ENCODE measurements at places on chromosomes 5 and 9.

DNA sequence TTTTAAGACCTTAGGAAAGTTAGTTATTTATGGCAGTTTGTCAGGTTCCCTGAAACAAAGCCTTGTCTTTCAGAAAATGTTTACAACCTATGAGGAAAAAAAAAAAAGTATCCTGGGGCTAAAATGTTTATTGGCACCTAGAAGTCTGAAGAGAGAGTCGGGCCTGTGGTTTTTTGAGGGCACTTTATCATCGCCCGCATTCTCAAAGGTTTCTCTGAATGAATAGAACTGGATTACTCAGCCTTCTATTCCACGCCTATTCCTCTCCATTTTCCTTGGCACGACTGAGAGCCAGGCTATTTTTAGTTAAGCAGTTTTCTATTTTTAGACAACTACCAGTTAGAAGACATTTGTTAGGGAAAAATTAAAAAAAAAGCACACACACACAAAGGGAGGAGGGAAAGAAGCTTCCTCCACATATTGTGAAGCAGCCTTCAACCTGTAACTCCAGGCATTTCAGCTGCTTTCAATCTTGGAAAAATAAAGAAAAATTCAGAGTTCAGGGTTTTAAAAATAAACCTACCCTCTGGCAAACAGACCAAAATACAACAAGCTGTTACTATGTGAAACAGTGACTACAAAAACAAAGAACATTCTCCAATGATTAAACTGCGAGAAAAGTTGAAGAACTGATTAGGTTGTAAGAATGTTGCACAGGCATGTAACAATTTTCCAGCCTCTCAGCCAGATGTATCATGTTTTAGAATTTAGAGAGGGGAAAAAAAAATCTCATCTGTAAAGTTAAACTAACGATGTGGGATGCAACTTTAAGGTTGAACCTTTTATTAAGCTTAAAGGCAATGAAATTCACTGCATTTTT, 97.0 kb downstream of the MEF2C start:
- peak; percentile 91 for DNase-seq

- DNase-seq: peak; percentile 53
Measured at GRCh38 chr9:100505564-100506159, 32.7 kb downstream of the TMEFF1 start.

DNA sequence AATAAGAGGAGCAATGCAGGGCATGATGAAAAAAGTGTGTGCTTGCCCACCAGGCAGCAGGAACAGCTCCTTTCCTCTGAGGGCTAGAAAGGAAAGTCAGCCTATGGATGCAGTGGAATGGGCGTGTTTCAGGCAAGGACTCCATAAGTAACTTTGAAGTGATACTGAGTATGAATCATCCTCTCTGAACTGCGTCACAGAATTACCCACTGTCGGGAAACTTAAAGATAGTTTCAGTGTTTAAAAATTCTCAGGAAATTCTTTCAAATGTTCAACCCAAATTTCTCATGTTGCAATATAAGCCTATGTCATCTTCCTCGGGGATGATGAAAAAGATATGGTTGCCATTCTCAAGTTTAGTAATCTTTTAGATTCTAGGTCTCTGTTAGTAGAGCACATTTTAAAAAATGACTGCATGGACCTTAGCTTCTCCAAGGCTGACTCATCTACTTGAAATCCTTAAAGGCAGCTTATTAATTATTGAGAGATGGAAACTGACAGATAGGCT, 27.7 kb downstream of the PTCD2 start:
- peak; percentile 95 for DNase-seq

DNA sequence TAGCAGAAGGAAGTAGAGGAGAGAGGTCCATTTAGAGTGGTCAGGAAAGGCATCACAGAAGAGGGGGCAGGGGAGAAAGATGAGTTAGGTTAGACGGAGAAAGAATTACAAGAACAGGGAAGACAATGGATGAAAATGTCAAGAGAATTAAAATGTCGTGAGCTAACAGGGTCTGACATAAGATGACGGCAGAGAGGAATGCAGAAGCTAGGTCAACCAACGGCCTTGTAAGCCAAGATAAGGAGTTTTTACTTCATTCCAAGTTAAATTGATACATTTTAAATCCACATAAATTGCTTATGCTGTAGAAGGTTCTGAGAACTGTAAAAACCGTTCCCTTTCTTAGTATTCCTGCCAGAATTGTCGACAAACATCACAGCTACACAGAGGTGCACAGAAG, 896.9 kb upstream of the DMAC1 start:
- no peak for DNase-seq

- DNase-seq: peak; percentile 60
Measured at GRCh38 chr9:109401169-109401989, 80.5 kb upstream of the EPB41L4B start.

- no peak for DNase-seq
Measured at GRCh38 chr5:4758550-4758949, 381.6 kb upstream of the ADAMTS16 start.

DNA sequence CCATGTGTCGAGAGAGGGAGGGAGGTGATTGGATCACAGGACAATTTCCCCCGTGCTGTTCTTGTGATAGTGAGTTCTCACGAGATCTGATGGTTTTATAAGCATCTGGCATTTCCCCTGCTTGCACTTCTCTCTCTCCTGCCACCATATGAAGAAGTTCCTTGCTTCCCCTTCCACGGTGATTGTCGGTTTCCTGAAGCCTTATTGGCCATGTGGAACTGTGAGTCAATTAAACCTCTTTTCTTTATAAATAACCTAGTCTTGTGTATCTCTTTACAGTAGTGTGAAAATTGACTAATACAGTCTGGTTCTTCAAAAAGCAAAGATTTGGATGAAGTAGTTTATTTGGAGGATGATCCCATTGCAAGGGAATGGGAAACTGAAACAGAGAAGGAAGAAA, 11.3 kb upstream of the MIER3 start:
- no peak for DNase-seq

DNA sequence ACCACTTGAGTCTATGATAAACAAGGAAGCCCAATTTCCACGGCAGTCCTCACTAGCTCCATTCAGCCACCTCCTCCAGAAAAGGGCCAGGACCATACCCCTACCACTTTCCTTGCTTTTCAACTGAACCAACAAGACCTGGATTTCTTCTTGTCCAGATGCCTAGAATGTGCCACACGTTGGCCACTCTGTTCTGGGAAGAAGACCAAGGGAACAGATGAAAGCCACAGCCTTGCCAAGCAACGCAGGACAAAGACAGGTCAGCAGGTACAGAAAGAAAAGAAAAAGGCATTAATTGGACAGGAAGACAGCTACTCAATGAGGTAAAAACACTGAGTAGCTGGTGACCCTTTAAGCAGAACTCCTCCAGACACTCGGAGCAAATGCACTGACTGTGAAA, 2.2 kb downstream of the CCNJL start:
- DNase-seq: no peak

GRCh38 chr9:13896047-13896446, 417.9 kb downstream of the NFIB start:
- peak; percentile 21 for DNase-seq

DNA sequence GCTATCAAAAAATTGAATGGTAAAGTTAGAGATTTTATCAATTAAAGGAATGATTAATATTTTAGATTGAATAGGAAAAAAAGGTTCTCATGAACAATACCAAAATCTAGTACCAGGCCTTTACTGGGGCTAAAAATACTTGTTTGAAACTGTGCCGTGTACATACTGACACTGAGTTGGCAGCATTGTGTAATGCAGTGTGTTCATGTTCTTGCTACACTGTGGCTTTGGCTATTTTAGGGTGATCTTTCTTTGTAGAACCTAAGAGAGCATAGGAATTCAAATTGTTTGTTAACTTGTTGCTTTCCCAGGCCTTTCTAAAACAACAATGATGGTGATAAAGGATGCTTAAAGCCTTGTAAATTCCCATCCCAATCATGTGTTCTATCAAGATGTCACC, 80.9 kb downstream of the KIF4B start:
- DNase-seq: no peak

GRCh38 chr9:3508078-3508431, 17.7 kb downstream of the RFX3 start:
- no peak for DNase-seq

GRCh38 chr9:73451003-73451402, 299.3 kb downstream of the ANXA1 start:
- peak; percentile 14 for DNase-seq

GRCh38 chr5:10328323-10328722, 20.6 kb upstream of the CMBL start:
- DNase-seq: no peak

GRCh38 chr5:35246900-35247647, 16.8 kb upstream of the PRLR start:
- peak; percentile 29 for DNase-seq

- DNase-seq: peak; percentile 69
Measured at GRCh38 chr5:159456722-159457465, 126.6 kb upstream of the IL12B start.

GRCh38 chr5:143551820-143552251, 148.3 kb upstream of the NR3C1 start:
- DNase-seq: peak; percentile 44

- DNase-seq: no peak
Measured at GRCh38 chr5:113257545-113257944, 177.2 kb downstream of the TSSK1B start.

- DNase-seq: peak; percentile 43
Measured at GRCh38 chr9:110066929-110067716, 140.8 kb downstream of the C9orf152 start.

GRCh38 chr9:77882294-77882693, 149.3 kb downstream of the GNAQ start:
- no peak for DNase-seq

GRCh38 chr5:7169240-7169878, 226.6 kb upstream of the ADCY2 start:
- no peak for DNase-seq

DNA sequence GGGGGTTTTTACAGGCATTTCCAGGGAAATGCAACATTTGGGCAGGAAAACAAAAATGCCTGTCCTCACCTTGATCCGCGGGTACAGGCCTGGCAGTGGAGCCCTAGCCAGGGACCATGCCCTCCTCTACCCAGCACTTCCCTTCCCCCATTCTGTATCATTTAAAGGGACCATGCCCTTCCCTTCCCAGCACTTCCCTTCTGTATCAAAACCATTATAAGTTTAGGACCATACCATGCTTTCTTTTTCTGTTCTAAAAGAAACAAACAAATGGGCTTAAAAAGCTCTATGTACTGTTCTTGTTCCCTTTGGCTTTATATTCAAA, 166.9 kb upstream of the ZNF608 start:
- DNase-seq: no peak

DNA sequence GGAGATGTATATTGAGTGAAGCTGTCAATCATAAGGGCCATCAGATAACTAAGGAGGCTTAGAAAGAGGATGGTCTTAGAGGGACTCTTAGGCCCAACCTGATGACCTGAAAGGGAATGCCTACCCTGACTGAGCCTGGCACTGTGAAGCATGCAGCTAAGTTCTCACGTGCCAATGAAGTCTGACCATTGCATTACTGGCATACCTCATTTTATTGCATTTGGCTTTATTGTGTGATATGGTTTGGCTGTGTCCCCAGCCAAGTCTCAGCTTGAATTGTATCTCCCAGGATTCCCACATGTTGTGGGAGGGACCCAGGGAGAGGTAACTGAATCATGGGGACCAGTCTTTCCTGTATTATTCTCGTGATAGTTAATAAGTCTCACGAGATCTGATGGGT, 421.6 kb upstream of the SGCD start:
- DNase-seq: no peak

DNA sequence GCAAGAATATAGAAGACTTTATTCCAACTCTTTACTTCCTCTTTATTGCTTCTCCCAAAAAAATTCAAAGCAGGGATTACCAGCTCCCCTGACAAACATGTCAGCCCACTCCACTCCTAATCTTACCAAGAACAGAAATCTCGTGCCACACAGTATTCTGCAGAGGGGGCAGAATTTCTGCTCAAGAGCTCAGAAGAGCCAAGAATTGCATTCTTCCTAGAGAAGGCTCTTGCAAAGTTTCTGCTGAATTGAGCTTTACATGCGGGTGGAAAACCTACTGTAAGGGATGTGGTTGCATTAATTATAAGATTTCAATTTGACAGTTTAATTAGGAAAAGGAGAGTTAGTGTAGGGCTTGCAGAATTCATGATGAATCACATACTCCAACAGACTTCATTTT, 428.5 kb downstream of the CETN3 start:
- no peak for DNase-seq

DNA sequence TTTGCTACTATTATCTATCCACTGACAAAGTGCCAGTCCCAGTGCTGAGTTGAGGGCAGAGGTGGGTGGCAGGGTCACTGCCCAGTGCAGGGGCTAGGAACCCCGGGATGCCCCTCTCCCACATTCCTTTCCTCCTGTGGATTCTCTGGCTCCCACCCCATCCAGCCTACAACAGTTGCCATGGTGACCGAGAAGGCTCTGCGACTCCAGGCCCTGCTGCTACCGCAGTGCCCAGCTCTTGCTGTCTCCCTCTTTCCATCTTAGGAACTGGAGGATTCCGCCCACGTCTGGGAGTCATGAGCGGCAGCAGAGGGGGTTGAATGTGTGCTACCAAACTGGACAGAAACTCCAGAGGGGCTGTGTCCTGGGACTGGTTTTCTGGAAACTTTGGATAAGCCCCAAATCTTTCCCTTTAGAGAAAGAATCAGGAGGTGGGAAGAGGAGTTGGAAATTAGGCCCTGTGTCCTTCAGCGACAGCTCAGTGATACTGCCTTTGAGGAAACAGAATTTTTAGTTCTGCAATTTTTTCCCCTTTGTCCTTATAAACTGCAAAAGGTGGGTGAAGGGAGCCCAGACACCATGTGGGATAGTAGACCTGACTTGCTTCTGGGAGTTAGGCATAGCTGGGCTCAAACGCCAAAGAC, 20.7 kb upstream of the C5orf47 start:
- DNase-seq: no peak

- peak; percentile 56 for DNase-seq
Measured at GRCh38 chr9:133707065-133707762, 30.9 kb downstream of the SARDH start.

- no peak for DNase-seq
Measured at GRCh38 chr9:136512651-136513071, 29.8 kb upstream of the SEC16A start.

GRCh38 chr5:1374679-1375055, 29.8 kb upstream of the CLPTM1L start:
- no peak for DNase-seq

GRCh38 chr9:105338308-105338707, 93.9 kb downstream of the SLC44A1 start:
- DNase-seq: no peak

- DNase-seq: no peak
Measured at GRCh38 chr5:151094030-151094851, 13.4 kb upstream of the TNIP1 start.

GRCh38 chr5:11785771-11786352, 118.4 kb downstream of the CTNND2 start:
- no peak for DNase-seq

All from fibroblast of lung (primary cell).